T-cell (primary cell): ENCODE measurements at places on chromosomes 7 and 10.

- H3K4me1 ChIP-seq: no peaks in the 10 kb centered on the region
- no peak overlapping the region for H3K4me3 ChIP-seq
- DNase-seq: no peak
- no peaks in the 10 kb centered on the region for H3K27me3 ChIP-seq
- no peak overlapping the region for H3K27ac ChIP-seq
Measured at GRCh38 chr10:67793313-67793712, 44.7 kb downstream of the DNAJC12 start.

GRCh38 chr7:150332852-150333635 lies 8.4 kb downstream of the RARRES2 start:
- no peak overlapping the region for H3K27ac ChIP-seq
- H3K4me1 ChIP-seq: no peaks in the 10 kb centered on the region
- H3K36me3 ChIP-seq: peaks cover 20% of the 10 kb centered on the region
- no peaks in the 10 kb centered on the region for H3K27me3 ChIP-seq
- no peak for DNase-seq

DNA sequence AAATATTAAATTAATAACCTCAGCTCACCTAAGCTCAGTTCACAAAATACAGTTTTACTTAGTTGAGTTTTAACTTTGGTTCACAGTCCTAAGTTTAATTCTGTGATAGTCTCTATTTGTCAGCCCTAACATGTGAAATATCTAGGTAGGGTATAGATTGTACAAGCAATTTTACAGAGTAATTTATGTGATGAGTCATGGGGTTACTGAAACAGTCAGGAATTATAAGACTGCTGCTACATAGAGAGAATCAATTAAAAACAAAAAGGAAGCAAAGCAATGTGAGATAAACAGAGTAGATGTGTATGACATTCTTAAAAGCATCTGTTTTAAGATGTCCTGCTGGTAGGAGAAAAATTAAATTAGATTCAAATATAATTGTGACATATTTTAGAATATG lies 1018.2 kb upstream of the KCND2 start:
- DNase-seq: no peak
- H3K4me1 ChIP-seq: no peaks in the 10 kb centered on the region
- H3K27ac ChIP-seq: no peak overlapping the region
- H3K27me3 ChIP-seq: no peaks in the 10 kb centered on the region
- no peaks in the 10 kb centered on the region for H3K36me3 ChIP-seq
- no peak overlapping the region for H3K4me3 ChIP-seq

- no peak overlapping the region for H3K27ac ChIP-seq
- DNase-seq: no peak
- no peaks in the 10 kb centered on the region for H3K36me3 ChIP-seq
Measured at GRCh38 chr7:12839508-12840153, 152.2 kb downstream of the ARL4A start.
